Activated CD4-positive, alpha-beta T cell treated with anti-CD3 and anti-CD28 coated beads, Interleukin-2, amount 50 U/mL, for 48 hours (primary cell): ENCODE measurements at places on chromosomes 1 and 21.

DNA sequence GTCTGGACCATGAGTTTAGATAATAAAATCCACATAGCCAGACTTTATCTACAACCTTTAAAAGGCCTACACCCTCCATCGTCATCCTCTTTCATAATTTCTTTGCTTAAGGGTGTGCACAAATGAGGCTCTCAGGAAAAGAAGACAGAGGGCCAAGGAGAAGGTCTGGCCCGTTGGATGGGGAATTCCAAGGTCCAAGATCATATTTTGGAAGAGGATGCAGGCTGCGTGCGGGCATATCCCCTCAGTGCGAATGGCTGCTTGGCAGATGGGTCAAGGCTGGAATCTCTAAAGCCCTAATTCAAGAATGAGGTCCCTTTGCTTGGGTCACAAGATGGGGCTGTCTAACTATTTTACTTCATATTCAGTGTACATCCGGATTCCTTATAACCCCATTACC, 782.2 kb upstream of the NCAM2 start:
- DNase-seq = no peak

DNA sequence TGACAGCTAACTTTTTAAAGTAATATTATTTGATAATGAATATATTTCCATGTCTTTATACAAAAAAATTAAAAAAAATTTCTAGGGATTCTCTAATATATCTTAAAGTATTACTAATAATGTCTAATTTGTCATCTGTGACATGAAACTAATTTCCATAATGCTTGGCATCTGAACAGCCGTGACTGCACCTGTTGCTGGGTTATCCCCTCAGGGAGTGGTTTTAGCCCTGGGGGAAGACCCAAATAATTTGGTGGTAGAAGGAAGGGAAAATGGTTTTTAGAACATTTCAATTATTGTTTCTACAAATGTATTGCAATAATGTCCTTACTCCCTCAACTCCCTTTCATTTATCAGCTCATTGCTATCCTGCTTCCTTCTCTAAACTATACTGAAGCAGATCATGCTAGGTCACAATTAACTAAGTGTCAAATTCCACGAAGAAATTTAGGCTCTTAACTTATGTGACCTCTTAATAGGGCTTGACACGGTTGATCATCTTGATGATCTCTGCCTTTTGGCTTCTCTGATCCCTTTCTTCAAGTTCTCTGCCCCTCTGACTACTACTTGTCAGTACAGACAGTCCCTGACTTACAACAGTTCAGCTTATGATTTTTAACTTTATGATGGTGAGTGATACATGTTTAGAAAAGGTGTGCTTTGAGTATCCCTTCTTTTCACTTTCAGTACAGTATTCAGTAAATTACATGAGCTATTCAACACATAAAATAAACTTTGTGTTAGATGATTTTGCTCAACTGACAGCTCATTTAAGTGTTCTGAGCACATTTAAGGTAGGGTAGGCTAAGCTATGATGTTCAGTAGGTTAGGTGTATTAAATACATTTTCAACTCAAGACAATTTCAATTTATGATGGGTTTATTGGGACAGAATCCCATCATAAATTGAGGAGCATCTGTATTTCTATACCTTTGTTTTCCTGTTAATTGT, 26.4 kb upstream of the DPH5 start:
- no peak for DNase-seq

- DNase-seq = no peak
These were observed 27.2 kb downstream of the PUM1 start for GRCh38 chr1:31038360-31038759.

DNA sequence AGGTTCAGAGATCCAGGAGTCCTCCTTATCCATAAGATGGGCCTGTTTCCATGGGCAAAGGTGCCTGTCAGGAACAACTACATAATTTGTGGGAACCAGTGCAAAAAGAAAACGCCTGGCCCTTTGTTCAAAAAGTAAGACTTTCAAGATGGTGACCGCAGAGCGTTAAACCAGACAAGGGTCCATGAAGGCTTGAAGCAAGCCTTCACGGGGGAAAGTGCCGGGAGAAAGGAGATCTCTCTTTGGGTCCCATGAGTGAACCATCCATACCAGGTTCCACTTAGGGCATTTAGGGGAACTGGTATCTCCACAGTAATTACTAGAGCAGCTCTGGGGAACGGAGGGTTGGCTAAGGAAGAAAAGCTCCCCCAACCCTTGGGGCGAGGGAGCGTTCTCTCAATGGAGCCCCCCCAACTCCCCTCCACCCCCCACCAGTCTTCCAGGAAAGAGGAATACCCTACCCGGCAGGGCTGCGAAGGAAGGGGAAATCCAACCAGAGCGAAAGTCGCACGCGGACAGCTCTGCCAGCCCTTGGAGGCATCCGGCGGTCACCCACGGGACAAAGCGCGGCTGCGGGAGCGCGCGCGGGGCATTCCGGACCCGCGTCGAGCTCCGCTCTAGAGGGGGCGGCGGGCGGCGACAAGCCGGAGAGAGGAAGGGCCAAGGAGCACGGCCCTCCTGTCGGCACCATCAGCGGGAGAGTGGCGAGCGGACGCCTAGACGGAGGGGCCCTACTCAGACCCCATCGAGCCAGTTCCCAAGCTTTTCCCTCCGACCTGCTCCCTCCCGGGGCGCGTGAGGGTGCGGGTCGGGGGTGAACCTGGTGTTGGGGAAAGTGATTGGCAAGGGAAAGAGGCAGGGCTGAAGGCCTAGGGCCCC, 687 bp upstream of the RASSF5 start:
- DNase-seq = peak; percentile 28

GRCh38 chr1:109252893-109253802, 3.8 kb downstream of the CELSR2 start:
- no peak for DNase-seq

DNA sequence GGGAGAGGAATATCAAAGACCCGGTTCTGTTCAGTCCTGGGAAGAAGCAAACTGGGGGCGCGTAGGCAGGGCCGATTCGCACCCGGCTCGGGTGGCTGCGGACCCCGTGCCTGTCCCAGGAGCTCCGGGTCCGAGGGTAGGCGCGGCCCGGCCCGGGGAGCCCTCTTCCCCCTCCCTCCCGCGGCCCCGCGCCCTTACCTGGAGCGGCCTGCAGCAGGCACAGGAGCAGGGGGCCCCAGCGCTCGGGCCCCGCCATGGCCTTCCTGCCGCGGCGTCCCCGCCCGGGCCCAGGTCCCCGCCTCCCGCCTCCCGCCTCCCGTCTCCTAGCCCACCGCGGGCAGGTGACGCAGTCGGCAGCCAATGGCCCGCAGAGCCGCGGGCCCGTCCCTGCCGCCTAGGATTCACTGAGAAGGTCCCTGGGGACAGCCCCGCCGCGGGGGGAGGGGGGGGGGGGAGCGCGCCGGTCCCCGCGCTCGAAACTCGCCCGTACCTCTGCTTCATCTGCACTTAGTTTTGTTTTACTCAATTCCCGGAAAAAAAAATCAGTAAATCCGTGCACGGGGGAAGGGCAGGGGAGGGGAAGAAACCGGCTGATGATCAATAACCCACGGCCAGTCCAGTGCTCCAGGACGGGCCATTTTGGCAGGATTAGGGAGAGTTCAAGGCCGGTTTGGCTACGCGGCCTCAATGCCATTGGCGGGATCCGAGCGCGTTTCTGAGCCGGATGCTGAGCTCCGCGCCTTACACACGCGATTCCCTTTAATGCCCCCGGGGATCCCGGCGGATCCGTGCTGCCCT, at the start of gene IFNLR1:
TSS of gene IFNLR1 (minus strand) at position 297 of the 798 bp plus-strand sequence. CDS start at position 256, 41 bp downstream.
- peak; percentile 82 for DNase-seq
